Spinal cord (tissue), 10 donors: ENCODE measurements at places on chromosomes 1 and 21. TPM values are rescaled to one million over a fixed set of nuclear protein-coding genes. Genes with fewer than 3 reads are reported as not detected.

The CACNA1S gene
- 0.33 TPM for total RNA-seq

The MYBPH gene
- total RNA-seq, result 0.06 TPM

The RHEX gene
- 0.59 TPM for total RNA-seq

The CSMD2 gene
- 16.0 TPM for total RNA-seq

The TP73 gene
- 3.0 TPM for total RNA-seq

The CAPN8 gene
- total RNA-seq, result 0.17 TPM

The TMIGD3 gene
- total RNA-seq, result 9.5 TPM

The LRRC38 gene
- 0.55 TPM for total RNA-seq

The TRIM17 gene
- 5.2 TPM for total RNA-seq

The RYR2 gene
- total RNA-seq, result 31.2 TPM

The GNAT2 gene
- 0.33 TPM for total RNA-seq
